ENCODE measurements at places on chromosomes 12 and 14. TPM values are rescaled to one million over a fixed set of nuclear protein-coding genes. Genes with fewer than 3 reads are reported as not detected.

Gene CLEC1A
- total RNA-seq = 9.7 TPM

Gene DNAH10
- total RNA-seq = 10.1 TPM

Gene HOXC6
- total RNA-seq = 0.50 TPM

Gene TMEM132C
- total RNA-seq = 1.6 TPM

Gene NXPH4
- not detected for total RNA-seq

Gene ADGRD1
- 108 TPM for total RNA-seq

Gene RAD51AP1
- total RNA-seq = 3.7 TPM

Gene PDZRN4
- 1.6 TPM for total RNA-seq

Gene KRT72
- not detected for total RNA-seq

Gene CLEC4A
- 14.1 TPM for total RNA-seq

Gene DPF3
- total RNA-seq = 0.59 TPM

GRCh38 chr14:103897075-103897947, 30.9 kb upstream of the TDRD9 start:
- DNase-seq = no peak

DNA sequence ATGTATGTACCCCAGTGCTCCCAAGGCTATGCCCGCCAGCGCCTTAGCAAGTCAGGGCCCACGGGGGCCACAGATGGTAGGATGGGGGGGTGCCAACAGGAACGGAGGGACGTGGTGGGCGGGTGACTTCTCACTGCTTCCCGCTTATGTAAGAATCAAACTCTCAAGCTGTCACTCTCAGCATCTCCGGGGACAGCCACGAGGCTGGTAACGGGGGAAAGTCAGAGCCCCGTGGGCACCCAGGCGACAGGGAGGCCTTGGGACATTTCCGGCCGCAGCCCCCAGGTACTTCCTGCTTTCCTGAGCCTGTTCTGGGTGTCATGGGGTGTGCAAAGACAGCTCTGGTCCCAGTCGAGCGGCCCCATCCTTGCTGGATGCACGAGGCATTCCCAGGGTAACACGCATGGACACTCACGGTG, 59.3 kb downstream of the TESC start:
- DNase-seq = no peak

GRCh38 chr14:77018785-77019184, 9.7 kb downstream of the IRF2BPL start:
- DNase-seq = no peak

DNA sequence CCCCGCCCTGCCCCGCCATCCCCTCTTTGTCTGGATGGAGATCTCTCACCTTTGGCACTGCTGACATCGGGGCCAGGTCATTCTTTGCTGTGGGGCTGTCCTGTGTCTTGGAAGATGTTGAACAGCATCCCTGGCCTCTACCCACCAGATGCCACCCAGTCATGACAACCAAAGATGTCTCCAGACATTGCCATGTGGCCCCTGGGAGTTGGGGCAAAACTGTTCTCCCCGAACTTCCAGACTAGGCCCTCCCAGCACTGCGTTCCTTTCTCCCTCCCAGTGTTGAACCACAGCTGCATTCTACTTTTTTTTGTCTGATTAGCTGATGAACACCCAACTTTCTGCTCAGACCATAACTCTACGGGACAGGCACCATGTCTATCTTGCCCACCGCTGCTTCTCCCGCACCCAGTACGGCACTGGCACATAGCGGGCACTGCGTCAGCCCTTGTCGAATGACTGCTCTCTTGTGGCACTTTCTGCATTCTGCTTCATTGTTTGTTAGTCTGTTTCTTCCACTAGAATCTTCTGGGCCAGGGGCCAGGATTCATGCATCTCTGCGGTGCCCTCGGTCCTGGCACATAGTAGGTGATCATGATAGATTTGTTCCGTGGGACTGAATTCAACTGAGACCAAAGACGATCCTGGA, 13.1 kb upstream of the MYL2 start:
- no peak for DNase-seq

DNA sequence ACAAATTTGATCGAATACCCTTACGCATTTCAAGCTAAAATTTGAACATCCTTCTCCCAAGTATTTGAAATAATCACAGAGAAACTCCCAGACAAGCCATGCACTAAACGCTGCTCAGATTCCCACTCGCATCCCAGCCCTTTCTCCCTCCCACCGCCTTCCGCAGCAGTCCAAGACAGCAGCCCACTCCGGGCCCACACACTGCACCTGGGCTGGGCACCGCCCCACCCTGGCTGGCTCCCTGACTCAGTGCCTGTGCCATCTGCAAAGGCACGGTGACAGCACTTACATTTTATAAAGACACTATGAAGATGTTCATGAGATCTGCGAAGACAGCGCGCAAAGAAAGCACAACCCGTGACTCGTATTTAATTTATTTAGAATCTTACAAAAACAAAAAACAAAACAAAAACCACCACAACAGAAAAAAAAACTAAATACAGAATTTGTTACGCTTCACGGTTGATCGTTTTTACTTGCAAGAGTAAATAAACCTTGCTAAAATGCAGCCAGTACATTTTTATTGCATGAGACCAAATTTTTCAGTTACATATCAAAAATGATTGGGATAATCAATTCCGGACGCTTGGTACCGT, 17.2 kb upstream of the CDK2AP1 start:
- DNase-seq = no peak

DNA sequence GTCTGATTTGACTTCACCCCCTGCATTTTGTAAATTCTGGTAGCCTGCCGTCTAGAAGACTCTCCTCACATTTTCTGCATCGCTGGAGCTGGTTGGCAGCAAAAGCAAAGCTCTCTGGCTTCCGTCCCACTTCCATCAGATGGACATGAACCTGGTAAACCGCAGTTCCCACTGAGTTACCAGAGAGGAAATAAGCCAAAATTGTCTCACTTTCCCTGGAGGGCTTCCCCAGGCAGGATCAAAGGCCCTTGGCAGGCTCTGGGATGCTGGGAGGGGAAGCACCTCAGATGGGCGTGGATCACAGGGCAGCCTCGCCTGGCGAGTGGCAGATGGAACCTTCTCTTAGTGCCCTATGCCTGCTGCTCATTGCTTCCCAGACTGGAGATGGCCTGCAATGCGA, 243.5 kb downstream of the TMEM132C start:
- no peak for DNase-seq

DNA sequence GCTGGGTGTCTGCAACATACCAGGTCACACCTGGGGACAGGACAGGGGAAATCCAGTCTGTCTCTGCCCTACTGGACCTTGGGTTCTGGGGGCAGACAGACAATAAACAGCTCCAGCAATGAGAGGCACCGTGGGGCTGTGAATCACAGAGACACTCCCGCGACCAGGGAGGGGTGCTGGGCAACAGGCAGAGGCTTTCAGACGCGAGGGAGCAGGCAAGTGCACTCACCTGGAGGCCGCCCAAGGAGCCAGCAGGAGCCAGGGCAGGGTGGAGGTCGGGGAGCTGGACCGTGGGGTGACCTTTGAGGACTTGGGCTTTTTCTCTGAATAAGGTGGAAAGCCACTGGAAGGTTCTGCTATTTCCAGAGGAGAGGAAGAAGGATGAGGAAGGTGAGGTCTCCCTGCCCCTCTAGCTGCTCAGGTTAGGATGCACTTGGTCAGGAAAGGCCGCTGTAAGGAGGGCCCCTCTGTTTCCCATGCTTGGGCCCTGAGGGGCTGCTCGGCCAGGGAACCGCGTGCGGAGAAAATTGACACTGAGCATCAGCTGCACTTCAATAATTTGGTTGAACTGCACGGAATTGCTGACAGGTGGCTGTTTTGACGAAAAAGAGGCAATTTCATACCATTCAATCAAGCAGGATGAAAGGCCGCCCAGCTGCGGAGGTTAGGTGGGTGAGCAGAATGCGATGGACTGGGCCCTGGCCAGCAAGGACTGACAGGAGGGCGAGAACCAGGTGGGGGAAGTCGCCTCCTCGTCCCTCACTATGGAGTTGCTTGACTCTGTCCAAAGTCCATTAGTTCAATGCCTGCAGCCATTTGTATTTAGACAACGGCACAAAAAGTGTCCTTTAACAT, 42.2 kb downstream of the JAG2 start:
- no peak for DNase-seq

DNA sequence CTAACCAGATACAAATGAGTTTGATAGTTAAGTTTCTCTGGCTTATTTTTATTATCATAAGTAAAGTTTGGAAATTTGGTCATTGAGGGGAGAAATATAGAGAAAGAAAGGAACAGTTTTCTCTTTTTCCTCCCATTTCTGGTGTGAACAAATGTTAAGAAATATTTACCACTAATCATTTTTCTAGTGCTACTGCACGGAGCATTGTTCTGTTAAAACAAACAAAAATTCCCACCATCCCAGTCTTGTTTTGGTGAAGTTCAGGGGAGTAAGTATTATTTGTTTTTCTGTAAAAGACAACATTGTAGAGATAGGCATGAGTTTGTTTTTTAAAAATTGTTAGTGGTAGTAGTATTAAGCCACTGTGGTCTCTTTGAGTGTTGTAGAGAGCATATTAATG, 135.3 kb downstream of the FGD4 start:
- DNase-seq = no peak

DNA sequence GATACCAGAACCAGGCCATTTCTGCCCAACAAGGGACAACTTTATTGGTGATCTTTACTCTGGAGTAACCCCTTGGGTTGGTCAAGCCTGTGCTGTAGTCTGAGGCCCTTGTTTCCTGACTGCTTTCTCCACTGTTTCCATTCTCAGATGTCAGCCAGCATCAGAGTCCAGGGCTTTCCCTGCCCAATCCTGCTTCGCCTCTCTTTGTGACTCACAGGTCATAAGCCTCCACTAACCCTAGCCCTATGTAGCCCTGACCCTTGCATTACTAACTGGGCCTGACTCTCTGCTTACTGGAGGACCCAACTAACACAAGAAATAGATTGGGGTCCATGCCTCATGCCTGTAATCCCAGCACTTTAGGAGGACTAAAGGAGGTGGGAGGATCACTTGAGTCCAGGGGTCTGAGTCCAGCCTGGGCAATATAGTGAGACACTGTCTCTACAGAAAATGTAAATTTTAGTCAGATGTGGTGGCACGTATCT, 8.6 kb upstream of the SNRNP35 start:
- no peak for DNase-seq

DNA sequence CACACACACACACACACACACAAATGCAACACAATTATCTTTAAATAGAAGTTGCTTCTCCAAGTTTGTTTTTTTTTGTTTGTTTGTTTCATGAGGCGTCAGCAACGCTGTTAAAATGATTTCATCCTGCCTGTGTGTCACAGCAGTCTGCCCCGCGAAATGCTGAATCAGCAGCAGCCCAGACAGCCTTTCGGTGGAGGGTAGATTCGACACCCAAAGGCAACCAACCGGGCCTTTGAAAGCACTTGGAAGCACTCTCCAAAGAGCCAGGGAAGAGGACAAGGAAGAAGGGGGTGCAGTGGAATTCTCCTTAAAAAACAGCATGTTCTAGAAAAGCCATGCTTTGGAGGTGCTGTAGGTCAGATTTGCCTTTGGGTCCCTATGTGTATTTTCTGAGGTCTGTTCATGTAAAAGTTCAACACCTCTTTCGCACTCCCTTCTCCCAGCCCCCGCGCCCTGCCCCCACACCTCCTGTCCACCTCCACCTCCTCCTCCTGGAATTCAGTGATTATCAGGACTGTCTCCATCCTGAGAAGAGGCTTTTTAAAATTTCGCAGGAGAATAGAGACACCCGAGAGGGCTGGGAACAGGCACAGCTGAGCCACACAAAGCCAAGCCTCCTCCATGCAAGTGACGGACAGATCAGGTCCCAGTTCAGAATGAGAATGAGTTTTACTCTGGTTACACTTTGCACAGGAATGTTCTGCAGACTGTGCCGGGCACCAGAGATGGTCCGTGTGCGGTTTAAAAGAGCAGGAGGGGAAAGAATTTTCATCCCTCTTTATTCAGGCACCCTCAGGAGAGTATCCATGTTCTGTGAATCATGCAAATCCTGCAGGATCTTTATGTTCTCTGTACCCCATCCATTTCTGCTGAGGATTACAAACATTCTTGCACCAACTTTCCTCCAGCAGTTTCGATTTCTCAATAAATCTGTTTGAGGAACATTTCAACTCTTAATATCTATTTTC, 177.9 kb downstream of the ETV6 start:
- no peak for DNase-seq

DNA sequence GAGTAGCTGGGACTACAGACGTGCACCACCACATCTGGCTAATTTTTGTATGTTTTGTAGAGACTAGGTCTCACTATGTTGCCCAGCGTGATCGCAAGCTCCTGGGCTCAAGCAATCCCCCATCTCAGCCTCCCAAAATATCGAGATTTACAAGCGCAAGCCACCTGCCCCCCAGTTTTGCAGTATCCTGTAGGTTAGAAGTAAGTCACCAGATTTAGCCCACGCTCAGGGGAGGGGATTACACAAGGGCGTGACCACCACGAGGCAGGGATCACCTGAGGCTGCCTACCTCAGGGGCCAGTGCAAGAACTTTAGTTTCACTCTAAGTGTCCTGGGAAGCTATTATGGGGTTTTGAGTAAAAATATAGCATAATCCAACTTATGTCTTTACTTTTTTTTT, 39.2 kb upstream of the PLEKHG6 start:
- DNase-seq = peak; percentile 10

- no peak for DNase-seq
These were observed 8.5 kb upstream of the PRKAB1 start for GRCh38 chr12:119659289-119659897.

DNA sequence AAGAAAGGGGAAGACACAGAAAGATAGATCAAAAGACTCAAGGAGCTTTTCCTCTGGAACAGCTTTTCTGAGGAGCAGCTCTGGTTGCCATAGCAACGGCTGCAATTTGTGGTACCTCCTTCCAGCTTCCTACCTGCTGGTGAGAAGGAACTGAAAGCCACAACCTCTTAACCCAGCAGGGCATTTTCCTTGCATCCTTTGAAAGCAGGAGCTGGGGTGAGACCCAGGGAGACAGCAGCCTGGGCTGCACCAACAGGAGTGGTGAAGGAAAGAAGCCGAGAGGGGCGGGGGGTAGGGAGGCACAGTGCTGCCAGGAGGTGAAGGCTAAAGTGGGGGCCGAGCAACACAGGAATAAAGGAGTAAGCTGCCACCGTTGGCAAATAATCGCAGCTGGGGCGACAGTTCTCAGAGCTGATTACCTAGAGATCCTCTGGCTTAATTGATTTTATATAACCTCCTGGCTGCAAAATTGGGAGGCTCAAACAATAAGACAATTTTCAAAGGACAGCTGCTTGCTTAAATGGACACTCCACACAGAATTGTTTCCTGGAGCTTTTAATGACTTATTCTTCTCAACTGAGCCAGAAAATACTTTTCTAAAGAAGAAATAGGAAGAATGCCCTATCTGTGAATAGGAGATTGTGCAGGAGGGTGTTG, 129.4 kb downstream of the RPAP3 start:
- no peak for DNase-seq

Measured in lower lobe of right lung (tissue), 2 donors.